ENCODE measurements at places on chromosomes 5 and 9.

GRCh38 chr9:37961351-37961750 lies 57.4 kb upstream of the SLC25A51 start:
- no peak for DNase-seq

DNA sequence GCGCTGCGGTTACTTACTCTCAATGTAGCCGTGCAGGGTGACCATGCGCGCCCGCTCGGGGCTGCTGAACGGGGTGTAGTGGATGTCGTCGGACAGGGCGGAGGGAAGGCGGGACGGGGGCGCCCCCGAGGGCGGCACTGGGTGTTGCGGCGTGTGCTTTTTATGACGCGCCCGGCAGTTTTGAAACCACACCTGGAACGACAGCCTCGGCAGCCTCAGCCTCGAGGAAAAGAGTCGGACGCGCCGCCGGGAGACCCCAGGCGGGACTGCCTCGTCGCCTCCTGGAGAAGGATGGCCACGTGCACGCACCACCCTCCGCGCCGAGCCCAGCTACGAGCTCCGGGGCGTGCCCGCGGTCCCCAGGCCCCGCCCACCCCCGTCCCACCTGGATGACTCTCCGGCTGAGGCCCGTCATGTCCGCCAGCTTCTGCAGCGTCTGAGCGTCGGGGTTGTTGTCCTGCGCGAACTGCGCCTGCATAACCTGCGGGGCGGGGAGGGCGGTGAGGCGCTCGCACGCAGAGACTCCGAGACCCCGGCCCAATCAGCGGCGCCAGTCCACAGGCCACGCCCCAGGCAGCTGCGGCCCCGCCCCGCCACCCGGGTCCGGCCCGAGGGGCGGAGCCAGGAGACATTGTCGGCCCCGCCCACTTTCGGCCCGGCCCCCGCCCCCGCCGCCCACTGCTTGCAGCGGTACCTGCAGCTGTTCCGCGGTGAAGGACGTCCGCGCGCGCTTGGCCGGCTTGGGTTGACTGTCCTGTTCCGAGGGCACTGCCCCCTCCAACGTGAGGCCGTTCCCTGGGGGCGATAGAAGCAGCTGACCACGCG lies 15.0 kb downstream of the LHX6 start:
- peak; percentile 46 for DNase-seq

- no peak for DNase-seq
Measured at GRCh38 chr5:62342476-62342837, 36.5 kb downstream of the KIF2A start.

GRCh38 chr5:121171834-121172233 lies 679.8 kb upstream of the FTMT start:
- DNase-seq: no peak

DNA sequence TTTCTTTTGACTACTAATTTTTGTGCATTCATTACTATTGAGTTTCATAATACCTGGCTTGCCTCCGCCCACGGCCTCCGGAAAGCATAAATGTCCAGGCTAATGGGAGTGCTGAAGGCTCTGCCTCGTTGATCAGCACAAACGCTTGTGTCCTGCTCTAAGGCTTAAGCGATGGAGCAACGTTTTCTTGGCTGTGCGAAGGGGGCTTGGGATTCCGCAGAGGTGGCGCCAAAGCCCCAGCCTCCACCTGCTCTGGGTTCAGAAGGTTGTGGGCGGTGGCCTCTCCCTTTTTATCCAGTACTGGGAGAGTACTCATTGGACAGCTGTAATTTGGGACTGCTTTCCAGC lies 19.7 kb downstream of the ANXA2R start:
- no peak for DNase-seq

DNA sequence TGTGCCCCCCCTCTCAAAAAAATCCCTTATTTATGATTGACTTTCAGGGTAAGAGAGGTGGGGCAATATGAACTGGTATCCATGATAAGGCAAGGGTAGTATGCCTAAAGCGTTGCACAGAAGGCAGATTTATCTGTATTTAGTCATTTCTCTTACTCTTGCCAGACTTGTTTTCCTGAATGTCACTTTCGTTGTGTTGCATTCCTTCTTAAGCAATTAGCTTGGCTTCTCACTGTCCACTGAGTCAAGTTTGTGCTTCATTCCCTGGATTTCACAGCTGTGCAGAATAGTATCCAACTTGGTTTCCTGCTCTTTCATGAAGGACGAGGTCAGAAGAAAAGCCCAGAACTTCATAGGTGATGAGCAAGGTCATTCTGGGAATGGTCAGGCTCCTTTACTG lies 301.5 kb upstream of the ACTBL2 start:
- no peak for DNase-seq

DNA sequence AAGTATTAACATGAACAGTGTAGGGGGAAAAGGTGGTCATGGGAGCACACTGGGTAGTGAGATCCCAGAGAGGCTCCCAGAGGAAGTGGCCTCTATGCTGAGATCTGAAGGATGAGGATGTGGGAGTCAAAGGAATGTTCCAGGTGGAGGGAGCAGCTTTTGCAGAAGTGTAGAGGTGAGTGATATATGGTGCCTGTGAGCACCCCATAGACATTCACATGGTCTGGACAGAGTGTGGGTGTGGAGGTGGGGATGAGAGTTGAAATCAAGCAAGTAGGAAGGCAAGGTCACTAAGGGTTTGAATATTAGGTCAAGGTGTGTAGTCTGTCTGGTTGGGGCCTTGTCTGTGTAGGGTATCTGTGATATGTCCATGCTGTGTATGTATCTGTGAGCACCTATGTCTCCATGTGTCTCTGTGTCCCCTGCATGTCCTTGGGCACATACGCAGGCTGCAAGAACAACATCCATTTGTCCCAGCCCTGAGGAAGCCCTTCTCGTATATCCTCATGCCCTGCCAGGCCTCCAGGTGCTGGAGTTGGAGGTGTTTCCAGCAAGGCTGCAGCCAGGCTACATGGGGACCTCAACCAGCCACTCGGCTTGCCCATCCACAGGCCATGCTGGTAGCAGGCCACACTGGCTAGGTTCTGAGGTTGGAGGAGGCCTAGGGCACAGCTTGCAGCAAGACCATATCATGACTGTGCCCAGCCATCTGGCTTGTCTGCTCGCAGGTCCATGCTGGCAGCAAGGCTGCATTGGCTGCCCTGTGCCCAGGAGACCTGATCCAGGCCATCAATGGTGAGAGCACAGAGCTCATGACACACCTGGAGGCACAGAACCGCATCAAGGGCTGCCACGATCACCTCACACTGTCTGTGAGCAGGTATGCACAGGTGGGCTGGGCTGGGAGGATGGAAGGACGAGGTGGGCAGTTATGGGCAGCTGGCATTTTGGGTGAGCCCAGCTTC lies 4.7 kb downstream of the PDLIM4 start:
- no peak for DNase-seq

GRCh38 chr5:89437450-89438435 lies 554.8 kb upstream of the MEF2C start:
- DNase-seq: no peak

DNA sequence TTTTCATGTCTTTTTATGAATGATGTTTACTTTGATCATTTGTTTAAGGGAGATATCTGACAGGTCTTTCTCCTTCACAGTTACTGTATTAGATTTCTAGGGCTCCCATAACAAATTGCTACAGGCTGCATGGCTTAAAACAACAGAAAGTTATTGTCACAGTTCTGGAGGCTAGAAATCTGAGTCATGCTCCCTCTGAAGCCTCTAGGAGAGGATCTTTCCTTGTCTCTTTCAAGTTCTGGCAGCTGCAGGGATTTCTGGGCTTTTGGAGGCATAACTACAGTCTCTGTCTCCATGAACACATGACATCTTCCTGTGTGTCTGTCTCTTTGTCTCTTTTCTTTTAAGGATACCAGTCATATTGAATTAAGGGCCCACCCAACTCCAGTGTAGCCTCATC lies 557.3 kb upstream of the SEMA6A start:
- DNase-seq: no peak

DNA sequence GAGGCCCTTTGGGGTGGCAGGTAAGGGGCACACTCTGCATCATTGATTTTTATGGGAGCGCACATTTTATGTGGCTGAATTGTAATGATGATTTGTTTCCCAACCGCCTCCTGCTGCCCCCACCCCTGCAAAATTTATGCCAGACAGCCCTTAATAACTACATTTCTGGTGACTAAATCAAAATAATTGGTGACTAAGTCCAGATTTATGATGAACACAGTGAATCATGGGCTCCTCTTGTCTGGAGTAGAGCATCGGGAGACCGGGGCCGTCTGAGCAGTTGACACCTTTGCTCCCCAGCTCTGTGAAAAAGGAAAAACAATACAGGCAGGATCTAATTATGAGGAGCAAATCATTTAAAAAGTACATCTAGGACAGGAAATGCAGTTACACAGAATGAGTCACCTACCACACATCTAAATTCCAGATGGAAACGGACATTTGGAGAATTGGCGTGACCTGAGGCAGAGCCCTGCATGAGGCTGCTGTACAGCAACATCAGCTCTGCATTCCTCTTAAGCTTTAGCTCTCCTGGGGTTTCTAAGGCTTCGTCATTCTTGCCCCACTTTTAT lies 58.9 kb downstream of the DOCK2 start:
- no peak for DNase-seq

GRCh38 chr5:7169240-7169878 lies 226.6 kb upstream of the ADCY2 start:
- DNase-seq: no peak
